ENCODE measurements at places on chromosomes 6 and 20.

- DNase-seq: no peak
These were observed 697 bp upstream of the CEP43 start for GRCh38 chr6:166998256-166999144.

DNA sequence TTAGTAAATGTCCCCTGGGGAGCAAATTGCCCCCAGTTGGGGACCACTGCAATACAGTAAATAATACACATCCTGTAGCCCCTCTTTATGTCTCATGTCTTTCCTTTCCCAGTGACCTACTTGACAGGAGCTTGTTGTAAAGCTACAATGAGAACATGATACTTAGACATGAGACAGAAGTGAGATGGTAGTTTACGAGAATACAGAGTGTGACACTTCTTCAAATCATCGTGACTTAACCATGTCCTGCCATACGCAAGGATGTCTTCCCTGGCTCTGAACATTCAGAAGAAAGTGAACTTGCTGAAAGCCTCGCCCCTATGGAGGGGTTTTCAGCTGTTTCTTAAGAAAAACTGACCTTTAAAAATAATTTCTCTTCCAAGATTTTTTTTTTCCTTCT lies 101.0 kb upstream of the SPACA1 start:
- no peak for DNase-seq

DNA sequence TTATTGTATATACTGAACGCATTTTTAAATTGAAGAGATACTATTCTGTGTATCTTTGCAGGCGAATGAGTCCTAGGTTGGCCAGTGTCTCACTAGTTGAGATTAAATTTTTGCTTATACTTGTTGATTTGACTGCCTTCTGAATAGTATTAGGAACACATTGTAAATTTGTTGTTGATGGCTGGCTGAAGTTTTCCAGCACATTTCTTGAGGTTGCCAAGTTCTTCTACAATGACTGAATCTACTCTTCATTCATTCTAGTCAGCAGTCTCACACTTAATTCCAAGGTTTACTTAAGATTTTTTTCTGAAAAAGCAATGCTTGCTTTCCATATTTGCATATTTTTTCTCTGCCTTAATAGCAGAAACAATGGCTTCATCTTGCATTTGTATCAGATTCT lies 151.7 kb downstream of the ZFAND3 start:
- DNase-seq: no peak

GRCh38 chr6:156943816-156944215 lies 166.6 kb downstream of the ARID1B start:
- no peak for DNase-seq

DNA sequence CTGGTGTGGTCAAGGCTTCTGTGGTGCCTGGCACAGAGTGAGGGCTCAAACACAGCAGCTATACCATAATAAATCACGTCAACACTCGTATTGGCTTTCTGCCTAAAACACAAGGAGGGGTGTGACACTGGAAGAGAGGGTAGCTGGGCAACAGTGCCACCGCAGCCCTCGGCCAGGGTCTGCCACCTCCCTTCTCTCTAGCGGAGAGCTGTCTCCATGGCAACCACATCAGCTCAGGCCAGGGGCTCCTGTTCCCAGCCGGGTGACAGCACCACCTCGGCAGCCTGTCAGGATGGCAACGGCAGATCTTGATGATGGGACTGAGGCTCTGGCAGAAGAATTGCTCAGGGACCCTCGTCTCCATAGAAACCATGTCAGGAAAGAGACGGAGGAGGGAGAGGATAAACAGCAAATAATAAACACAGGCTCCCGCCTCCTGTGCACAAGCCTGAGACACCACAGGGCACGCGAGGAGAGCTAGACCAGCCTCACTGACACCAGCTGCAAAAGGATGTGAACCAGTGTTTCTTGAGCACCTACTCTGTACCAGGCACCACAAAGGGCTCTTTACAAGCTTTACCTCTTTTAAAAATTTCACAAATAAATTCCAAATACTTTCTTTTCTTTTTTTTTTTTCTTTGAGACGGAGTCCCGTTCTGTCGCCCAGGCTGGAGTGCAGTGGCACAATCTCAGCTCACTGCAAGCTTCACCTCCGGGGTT lies 50.4 kb upstream of the TLDC2 start:
- DNase-seq: no peak

GRCh38 chr6:161237176-161237575 lies 36.7 kb downstream of the AGPAT4 start:
- DNase-seq: no peak

DNA sequence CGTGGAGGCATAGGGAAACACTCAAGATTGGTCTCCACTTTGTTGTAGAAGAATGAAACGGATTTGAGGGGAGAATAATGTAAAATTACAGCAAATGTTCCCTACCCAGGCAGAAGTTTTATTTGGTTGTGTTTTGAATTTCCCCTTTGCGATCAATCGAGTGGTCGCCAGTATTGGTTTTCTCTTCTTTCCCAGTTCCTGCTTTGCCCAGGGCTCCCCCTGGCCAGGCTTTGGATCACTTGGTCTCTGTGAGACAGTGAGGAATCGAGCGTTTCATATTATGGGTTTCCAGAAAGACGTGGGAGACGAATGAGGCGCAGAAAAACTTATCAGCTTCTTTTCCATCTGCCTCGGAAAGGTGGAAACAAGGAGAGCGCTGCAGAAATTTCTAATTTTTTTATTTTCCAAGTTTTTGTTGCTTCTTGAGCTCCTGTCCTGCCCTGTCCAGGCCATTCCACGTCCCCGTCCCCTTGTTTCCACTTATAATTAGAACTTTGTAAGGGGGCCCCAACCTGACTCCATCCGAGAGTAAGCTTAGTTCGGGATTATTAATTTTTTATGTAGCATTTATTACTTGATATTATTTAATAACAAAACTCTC lies 7.5 kb upstream of the TBX18 start:
- no peak for DNase-seq

GRCh38 chr20:13102694-13103093 lies 93.9 kb downstream of the SPTLC3 start:
- no peak for DNase-seq

DNA sequence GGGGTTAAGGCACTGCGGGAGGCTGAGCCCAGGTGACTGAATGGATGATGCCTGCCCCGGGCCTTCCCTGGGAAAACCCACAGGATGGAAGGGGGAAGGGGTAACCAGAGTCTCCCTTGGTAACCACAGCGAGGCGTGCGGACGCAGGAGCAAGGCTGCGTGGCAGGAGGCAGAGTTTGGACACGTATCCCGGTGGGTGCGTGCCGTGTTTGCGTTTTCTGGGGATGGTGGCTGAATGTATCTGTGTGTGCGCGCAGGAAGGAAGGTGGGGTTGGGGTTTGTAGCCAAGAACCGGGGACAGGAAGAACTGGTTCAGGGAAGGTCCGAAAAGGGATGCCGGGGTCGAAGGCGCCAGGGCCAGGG lies 1.8 kb downstream of the MDGA1 start:
- DNase-seq: no peak

DNA sequence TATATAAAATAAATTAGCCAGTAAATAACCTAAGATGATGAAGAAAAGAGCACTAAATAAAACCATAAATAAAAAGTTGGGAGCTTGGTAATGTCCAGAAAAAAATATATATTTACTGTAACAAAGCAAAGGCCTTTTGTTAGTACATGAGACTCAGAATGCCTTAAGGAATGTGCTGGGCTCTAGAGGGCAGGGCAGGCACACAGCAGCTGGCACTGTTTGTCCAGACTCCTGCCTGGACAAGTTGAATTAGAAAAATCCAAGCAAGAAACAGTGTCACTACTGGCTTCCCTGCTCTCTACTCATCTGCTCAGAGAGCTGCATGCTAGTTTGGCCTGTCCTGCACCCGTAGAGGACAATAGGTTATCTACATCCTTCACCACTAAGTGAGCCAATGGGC lies 8.8 kb downstream of the DEFB129 start:
- DNase-seq: no peak

GRCh38 chr6:163438940-163439335 lies 24.4 kb downstream of the QKI start:
- DNase-seq: no peak

DNA sequence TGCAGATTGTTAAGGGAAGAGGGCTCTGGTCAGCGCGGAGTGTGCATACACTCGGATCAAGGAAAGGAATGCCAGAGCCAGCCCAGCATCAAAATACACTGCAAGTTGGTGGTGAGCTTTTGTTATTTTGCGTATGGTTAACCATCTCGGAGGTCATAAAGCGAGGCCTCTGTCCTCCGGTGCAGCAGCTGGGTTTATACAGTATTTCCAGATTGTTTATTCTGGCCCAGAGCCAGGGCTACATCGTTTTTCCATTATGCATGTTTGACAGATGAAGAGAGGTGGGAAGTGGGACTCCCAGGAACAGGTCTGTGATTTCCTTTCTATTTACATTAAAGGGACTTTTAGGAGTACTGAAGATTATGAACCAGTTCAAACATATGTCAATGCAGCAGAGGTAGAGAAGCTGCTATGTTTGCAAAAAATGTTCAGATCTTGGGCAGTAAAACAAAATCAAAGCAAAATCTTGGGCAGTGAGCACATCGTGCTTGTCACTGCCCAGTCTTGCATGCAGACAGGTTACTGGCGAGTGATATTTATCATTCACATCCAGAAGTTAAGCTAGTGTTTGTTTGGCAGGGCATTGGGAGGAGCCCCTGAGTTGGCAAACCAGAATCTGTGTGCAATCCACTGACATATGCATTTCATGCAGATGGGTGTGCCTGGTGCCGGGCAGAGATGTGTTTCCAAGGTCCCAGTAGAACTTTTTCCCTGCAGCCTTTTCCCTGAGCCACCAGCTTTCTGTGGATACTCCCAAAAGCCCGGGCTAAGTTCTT lies 256.3 kb upstream of the TAB2 start:
- DNase-seq: no peak

DNA sequence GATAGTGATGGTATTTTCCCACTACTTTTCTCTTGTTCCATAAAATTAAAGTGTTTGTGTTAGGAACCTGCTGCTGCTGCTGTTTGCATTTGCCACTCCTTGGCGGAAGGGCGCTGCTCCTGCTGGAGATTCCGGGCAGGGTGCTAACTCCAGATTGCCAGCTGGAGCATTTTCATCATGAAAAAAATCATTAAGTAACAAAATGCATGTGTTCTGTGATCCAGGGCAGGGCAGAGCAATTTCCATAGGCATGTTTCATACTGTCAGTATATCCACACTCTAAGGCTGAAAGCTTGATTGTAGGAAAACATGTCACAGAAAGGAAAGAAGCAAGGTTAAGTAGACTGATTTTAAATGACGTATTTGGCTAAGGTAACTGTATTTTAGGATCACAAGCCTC lies 24.0 kb downstream of the PBOV1 start:
- no peak for DNase-seq

DNA sequence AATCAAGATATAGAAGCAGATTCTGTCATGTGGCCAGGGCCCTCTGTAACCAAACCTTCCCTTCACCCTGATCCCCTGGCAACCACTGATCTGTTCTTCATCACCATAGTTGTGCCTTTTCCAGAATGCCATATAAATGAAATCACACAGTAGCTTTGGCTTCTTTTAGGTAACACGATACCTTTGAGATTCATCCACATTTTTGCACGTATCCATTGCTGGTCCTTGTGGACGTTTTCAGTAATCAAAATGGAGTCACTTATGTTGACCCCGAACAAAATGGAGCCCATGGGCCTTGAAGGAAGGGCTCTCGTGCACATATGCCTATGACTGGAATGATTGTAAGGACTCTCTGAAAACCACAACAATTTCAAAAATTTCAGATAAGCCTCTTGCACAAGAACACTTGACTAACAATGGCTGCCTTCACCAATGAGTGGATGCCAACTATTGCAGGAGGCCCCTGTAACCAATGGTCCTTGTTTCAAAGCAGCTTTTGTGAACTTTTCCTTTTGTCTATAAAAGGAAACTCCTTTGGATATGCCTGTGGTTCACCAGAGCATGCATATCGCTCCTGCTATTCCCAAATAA lies 84.3 kb upstream of the RALY start:
- no peak for DNase-seq

GRCh38 chr6:142693441-142693840 lies 251.5 kb downstream of the HIVEP2 start:
- no peak for DNase-seq

GRCh38 chr20:56171087-56172012 lies 77.2 kb upstream of the MC3R start:
- no peak for DNase-seq

DNA sequence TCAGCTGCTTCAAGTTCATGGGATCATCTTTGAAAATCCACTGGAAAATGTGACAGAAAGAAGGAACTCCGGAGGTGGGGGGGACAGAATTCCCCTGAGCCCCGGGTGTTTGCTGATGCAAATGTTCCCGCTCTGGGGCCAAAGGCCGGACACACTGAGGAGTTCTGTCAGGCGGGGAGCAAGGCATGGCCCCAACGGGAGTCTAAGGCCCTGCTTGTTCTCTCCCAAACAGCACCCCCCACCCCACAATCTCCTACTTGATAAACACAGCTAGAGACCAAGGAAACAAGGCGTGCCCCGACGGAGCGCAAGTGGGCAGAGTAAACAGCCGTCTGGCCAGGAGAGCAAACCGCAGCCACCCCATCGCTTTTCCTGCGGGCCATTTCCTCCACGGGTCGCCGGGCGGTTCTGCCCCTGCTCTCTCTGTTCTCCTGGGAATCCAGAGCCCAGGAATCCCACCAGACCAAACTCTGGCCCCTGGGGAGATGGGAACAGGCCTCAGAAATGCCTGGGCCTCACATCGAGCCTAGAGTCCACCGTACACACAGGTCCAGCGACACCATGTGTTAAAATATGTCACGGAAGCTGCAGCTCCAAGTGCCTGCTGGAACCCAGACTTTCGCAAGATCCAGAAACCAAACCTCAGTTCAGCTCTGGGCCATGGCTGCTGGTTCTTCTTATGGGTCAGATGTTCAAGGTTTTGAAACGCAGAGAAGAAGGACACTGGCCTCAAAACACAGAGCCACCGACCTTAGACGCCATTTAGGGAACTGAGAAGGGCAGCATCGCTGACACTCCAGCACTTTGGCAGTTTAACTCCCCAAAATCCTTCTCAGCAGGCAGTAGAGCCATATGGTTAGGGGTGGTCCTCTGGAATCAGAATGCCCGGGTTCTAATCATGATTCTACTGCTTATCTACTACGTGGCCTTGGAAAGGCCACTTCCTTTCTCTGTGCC lies 104.2 kb downstream of the PREX1 start:
- DNase-seq: no peak

DNA sequence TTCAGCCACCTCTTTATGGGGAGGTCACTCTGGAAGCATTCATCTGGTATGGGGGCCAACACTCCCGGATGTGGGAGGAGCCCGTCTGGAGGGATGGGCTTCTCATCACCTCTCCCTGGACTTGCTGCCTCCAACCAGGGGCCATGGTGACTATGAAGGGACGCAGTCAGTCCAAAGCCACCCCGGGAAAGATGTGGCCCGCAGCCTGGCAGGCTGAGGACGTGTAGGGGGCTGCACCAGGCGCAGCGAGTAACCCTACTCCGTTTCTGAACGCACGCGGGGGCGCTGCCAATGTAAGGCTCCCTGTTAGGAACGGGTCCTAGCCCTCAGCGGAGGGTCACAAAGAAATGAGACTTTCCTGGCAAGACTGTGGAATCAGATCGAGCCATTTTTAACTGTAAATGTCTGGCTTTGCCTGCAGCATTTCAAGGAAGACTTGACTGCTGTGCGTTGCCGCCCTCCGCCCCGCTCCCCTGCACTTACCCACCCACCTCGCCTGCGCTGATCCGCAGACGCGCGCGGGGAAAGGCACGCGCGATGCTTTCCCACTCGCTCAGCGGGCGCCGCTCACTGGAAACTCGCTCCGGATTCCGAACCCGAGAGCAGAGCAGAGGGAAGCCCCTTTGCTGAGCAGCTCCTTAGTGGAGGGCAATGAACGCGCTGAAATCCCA lies 55.1 kb downstream of the IL20RA start:
- no peak for DNase-seq
